ENCODE measurements at places on chromosomes 2 and 18.

DNA sequence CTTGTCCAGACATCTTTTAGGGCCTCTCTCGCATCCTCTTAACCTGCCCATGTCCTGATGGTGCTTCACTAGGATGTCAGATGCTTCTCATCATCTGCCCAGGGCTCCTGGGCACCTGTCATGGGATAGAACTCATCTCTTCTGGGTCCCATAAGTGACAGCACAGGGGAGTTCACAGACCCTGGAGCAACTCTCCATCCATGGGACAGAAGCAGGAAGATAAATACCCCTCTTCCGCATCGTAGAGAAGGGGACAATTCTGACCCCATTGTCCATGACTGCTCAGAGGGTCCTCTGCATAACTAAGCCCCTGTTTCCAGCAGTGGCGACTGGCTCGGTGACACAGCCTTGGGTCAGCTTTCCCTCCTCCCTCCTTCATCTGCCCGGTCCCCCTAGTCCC lies 82.3 kb downstream of the TWIST2 start:
- no peak for DNase-seq

- DNase-seq = no peak
Measured at GRCh38 chr18:28805491-28805890, 628.6 kb upstream of the CDH2 start.

GRCh38 chr2:98378196-98378595 lies 31.9 kb downstream of the CNGA3 start:
- no peak for DNase-seq

DNA sequence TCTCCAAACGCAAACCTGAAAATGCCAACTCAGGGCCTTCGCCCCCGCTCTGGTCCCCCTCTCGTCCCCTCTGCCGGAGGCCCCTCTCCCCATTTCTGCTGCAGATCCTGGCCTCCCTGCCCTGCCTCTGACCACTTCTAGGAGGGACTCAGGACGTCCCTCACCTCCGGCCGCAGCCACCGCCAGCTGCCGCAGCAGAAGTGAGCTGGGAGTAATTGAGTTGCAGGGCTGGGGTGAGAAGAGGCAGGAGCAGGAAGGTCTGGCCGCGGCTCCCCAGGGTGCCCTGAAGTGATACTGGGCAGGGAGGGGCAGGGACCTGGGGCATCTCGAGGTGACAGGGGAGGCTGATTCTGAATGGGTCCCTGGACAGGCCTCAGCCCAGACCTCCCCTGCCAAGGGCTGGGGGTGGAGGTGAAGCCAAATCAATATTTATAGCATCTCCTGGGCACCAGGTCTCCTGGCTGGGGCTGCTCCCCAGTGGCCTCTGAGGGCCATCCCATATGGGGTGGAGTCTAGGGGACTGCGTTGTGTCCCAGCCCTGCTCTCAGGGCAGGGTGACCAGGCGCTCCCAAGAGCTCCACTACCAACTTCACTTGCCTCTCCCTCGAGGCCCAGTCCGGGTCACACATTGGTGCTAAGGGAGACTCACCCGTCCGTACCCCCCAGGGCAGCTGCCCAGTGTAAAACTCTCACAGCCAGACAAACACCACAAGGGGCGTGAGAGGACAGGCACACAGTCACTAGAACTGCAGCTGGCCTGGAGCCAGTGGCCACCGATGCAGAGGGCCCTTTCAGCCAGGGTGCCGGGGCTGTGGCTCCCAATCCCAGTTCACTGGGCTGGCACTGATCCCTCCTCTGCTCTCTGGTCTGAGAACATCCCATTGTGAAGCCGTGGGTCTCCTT lies 33.0 kb downstream of the KCNIP3 start:
- DNase-seq = no peak

DNA sequence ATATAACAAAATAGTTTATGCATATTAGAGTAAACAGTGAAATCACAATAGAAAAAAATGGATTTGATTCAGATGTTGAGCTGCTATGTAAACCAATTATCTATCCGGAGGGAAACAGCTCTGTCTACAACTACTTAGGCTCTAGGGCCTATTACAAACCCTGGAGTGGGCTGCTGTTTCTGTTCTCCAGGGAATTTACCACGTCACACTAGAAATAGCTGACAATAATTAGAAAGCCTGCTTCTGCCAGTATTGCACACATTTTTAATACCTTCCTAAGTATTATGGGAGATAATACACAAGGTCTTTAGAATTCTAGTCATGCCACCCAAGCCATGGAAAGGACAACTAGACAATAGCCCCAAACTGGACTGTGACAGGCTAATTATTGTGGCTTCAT lies 411.1 kb downstream of the FIGN start:
- no peak for DNase-seq

DNA sequence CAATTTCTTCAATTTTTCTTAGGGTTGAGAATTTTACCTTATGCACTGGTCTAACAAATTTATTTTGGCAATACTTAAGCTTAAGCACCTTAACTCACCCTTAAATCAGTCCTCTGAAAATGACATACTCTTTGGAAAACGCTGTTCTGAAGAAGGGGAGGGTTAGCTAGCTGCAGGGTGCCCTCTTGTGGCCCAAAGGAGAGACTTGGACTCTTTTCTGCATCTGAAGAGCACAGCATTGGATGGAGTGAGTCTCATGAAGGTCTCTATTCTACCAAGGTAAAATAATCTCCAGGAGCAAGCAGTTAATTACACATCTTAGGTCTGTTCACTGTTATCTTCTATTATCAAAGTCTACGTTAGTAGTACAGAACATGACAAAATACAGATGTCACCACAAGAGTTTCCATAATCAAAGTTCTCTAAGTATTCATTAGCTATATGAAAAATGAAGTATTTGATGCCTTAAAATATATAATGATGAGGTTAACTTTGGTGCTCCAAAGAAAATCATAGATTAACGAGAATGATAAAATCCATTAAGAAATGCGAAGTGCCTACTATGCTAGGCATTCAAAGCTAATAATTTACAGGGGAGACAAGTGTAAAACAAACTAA lies 24.4 kb downstream of the PUM2 start:
- DNase-seq = peak; percentile 64

DNA sequence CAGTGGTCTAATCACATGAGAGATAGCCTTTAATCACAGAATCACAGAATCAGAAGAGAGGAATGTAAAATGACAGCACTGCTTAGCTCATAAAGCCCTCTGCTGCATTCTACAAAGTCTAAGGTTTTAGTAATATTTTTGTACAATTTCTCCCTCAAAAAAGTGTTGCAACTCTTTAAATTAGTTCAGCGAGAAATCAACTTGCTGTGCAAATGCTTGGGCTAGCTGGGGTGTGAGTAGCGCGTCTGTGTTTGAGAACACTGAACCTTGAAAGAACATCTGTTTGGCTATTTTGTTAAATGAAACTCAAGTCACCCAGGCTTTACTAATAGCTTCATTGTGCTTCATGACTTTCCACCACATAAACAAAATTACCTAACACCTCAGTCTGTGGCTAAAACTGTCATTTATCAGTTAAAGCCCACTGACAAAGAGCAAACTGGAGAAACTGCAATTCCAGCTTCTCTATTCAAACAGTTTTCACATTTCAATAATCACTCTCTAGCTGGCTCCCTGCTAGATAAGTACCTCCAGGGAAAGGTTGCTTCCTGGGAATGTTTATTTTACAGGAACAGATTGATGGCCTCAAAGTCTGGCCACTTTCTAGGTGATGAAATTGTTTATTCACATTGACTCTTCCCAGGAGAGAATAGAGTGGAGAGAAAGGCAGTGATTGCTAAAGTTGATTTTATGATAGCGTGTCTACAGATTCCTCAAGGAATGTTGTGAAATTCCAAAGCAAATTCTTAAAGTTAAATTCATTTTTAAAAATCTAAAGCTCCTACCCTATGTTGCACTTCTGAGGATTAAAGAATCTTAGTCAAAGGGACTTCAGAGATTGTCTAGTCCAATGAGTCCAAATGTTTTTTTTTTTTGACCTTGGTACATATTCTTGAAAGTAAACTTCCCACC lies 36.0 kb upstream of the STAT1 start:
- peak; percentile 65 for DNase-seq

GRCh38 chr2:72952110-72952823 lies 34.9 kb downstream of the EMX1 start:
- DNase-seq = no peak

GRCh38 chr2:54360055-54360792 lies 95.9 kb upstream of the SPTBN1 start:
- peak; percentile 76 for DNase-seq

GRCh38 chr18:65527879-65528633 lies 222.8 kb upstream of the CDH7 start:
- no peak for DNase-seq

GRCh38 chr2:58304843-58305242 lies 63.7 kb upstream of the FANCL start:
- no peak for DNase-seq

DNA sequence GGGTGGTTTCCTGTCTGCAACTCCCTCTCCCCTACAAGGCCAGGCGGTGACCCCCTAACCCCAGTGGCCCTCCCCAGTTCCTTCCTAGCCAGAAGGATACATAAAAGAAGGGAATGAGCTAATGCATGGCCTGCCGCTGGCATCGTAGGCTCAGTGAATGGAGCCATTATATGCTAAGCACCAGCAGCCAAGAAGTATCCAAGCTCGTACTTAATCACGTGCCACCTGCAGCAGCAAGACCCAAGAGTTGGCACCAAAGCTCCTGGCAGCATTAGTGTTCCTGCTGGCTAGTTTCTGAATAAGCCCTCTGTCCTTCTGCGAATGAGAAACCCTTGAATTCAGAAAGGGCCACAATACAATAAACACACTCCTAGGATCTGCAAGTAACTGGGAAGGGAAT lies 4.3 kb downstream of the DBI start:
- DNase-seq = no peak

DNA sequence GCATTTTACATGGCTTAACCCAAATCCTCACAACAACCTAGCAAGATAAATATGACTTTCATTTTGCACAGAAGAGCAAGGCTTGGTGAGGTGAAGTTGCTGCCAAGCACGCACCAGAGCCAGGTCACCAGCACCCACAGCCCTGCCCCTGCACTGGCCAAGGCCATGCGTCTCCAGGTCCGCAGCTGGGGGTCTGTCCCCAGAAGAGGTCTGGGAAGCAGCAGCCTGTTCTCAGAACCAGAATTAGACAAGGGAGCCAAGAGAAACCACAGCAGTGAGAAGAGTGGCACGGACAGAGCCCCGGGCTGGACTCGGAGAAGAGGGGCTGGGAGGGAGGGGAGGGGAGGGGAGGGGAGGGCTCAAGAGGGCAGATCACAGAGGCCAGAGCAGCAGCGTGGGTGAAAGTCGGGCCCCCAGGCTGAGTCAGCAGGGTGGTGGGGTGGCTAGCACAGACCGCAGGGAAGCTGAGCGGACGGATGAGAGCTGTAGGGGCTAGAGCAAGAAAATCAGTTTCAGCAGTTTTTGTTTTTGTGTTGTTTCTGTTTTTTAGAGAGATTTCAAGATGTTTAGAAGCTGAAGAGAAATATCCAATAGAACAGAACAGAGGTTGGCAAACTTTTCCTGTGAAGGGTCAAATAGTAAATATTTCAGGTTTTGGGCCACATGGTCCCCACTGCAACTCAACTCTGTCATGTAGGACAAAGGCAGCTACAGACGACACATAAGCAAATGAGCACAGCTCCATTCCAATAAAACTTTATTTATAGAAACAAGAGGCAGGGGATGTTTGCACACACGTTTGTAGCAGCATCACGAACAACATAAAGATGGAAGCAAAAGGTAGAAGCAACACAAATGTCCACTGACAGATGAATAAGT lies 7.4 kb upstream of the MTERF4 start:
- DNase-seq = no peak

- no peak for DNase-seq
Measured at GRCh38 chr2:157470321-157470720, 26.4 kb upstream of the CYTIP start.

- DNase-seq = peak; percentile 89
Measured at GRCh38 chr2:38146275-38146906, 70.4 kb upstream of the CYP1B1 start.

DNA sequence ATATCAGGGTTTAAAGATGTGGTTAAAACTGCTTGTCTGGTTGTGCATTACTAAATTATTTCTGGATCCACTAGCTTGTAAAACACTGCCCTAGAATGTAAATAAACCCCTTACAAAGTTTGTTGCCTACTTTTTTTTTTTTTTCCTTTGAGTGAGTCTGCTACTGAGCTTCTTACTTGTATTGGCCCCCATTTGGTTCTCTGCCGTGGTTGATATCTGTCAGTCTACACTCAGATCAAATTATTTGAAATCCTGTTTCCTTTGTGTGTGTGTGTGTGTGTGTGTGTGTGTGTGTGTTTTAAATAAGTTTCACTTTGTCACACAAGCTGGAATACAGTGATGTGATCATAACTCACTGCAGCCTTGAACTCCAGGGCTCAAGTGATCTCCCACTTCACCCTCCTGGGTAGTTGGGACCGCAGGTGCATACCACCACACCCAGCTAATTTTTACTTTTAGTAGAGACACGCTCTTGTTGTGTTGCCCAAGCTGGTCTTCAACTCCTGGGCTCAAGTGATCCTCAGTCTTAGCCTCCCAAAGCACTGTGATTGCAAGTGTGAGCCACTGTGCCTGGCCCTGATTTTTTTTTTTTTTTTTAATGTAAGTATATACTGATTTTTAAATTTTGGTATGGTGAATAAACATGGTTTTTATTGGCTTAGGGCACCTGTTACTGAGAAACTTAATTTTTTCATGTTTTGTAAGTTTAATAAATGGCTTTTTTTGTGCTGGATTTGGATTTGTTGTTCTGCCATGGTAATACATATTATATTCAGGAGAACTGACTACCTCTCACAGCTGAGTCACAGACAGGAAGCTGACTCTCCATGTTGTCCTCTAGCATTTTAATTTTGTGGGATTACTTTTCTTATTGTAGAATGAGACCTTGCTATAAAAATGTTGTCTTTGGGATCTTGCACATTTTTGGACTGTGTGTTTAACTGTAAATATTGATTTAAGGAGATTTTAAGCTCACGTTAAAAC lies 48.5 kb downstream of the MAP4K4 start:
- DNase-seq = peak; percentile 71

DNA sequence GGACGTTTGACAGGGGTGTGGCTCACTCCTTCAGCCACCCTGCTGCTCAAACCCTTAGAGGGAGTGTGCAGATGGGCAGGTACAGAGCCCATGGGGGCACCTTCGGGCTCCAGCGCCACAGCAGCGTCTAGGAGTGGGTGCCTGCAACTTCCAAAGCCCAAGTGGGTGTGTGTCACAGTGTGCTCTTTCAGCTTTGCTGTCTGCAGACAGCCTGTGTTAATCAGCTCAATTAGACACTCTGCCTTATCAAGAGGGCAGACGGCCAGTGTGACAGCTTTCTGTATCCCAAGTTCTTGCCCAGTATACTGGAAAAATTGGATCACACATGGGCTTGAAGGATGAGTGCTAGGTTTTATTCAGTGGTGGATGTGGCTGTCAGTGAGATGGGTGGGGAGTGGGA lies 96.7 kb downstream of the AP1S3 start:
- no peak for DNase-seq

GRCh38 chr2:196544906-196545433 lies 94.5 kb upstream of the CCDC150 start:
- DNase-seq = no peak

DNA sequence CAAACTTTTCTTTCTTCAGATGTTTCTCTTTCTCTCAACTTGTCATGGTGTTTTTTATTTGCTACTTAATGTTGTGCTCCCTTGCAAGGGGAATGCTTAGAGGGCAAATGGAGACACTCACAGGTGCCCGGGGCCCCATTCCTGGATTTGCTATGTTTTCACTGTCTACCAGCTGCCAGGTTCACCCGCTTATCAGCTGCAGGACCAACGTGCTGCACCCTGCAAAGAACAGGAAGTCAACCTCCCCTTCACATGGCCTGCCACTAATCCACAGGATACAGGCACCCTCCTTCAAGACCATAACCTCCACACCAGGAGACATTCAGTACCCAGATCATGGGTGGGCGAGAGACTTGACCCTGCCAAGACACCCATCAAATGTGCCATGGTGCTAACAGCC lies 237.6 kb upstream of the STON1 start:
- no peak for DNase-seq

- DNase-seq = peak; percentile 14
Measured at GRCh38 chr2:232502911-232503808, 15.5 kb upstream of the ECEL1 start.

Data from brain microvascular endothelial cell (primary cell).